ENCODE measurements at places on chromosomes 16 and 17. TPM values are rescaled to one million over a fixed set of nuclear protein-coding genes. Genes with fewer than 3 reads are reported as not detected.

Gene SLC5A2
- not detected for total RNA-seq

Gene TP53TG3
- not detected for total RNA-seq

Gene ZNF263
- 47.6 TPM for total RNA-seq

Gene PRSS8
- total RNA-seq: not detected

Gene HS3ST6
- not detected for total RNA-seq

Gene PPL
- 0.18 TPM for total RNA-seq

Gene TNFRSF17
- total RNA-seq: not detected

Gene DNAH2
- not detected for total RNA-seq

Gene TEKT5
- not detected for total RNA-seq

Gene TRIM37
- 44.9 TPM for total RNA-seq

Gene DNAI2
- not detected for total RNA-seq

Gene PSMD11
- total RNA-seq: 172 TPM

Gene ITPRIPL2
- 3.6 TPM for total RNA-seq

Gene C16orf96
- total RNA-seq: not detected

Gene CCDC154
- total RNA-seq: 0.33 TPM

Gene TEKT1
- not detected for total RNA-seq

Gene HOXB9
- total RNA-seq: 4.0 TPM

Gene ROGDI
- total RNA-seq: 20.5 TPM

Gene KRTAP1-4
- not detected for total RNA-seq

Measured in SJCRH30 (cell line).